ENCODE measurements at places on chromosomes 7 and 10.

DNA sequence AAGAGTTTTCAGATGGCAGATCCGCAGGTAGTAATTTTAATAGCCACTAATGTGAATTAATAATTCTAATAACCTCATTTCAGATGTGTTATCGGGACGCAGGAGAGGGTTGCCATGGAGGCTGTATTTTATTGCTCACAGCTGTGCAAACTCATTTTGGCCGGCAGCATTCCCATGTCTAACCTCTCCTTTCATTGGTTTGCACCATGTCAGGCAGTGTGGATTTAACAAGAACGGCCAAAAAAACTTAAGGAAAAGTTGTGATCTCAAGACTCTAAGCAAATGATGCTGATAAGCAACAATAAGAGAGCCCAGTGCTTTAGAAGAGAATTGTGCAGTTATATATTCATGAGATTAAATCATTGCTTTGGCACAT, 88.7 kb upstream of the NRP1 start:
- no peak for DNase-seq

GRCh38 chr10:124153023-124153826, 59.8 kb upstream of the CHST15 start:
- peak; percentile 31 for DNase-seq

DNA sequence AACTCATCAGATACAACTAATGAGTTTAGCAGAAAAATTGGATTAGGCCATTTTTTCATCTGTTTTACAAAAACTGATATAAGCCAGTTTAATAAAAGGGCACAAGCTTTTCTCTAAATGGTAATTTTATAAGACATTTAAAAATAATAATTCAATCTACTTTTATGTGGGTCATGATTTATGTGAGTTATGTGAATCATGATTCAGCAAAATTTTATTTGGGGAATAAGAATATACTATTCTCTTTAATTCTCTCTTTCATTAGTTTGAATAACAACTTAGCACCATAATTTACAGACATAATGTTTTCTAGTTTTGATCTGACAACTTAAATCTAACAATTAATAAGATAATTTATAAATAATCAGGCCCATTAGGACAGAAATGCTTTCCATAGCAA, 63.8 kb upstream of the TEX47 start:
- no peak for DNase-seq

DNA sequence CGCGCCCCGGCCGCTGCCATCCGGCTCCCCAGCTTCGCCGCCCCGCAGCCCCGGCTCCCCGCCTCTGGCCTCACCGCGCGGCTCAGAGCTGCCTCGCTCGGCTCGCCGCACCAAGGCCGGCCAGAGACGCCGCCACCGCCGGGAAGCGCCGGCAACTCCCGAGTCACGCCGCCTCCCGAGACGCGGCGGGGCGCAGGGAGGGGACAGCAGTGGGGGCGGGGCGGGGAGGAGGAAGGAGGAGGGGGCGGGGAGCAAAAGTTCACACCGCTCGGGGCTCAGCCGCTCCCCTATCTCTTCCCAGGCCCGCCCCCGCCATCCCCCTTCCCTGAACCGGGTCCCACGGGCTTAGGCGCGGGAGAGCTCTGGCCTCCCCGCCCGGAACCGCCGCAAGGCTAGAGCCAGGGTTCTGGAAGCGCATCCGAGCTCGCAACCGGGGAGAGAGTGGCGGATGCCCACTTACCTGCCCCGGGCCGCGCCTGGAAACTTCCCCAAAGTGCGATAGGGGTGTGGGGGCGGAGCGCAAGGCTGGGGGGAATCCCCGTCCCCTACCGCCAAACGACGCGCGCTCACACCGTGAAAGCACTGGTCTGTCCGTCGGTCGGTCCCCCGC, 1.0 kb downstream of the CHST15 start:
- peak; percentile 24 for DNase-seq
